ENCODE measurements at places on chromosomes 1 and 21. TPM values are rescaled to one million over a fixed set of nuclear protein-coding genes. Genes with fewer than 3 reads are reported as not detected.

- DNase-seq: no peak
These were observed 7.3 kb upstream of the CTRC start for GRCh38 chr1:15430787-15431570.

- DNase-seq: no peak
These were observed 116.4 kb upstream of the COP1 start for GRCh38 chr1:176323472-176323871.

- no peak for DNase-seq
These were observed 73.8 kb upstream of the IPO9 start for GRCh38 chr1:201755200-201755599.

DNA sequence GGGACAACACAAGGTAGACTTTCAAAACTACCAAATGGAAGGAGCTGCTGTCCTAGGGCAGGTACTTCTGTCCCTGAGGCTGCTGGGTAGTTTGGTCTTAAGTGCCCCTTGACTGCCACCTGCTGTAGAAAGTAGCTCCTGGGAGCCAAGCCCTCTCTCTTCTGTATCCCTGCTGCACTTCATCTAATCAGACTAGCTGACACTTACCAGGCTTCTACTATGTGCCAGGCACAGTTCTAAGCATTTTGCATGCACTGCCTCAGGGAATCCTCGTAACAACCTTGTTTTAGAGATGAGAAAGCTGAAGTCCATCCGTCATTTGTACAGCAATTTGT lies 15.9 kb upstream of the SRSF4 start:
- peak; percentile 31 for DNase-seq

GRCh38 chr1:246595146-246595545 lies 28.9 kb downstream of the CNST start:
- DNase-seq: no peak

The KRTAP26-1 gene
- total RNA-seq: not detected

GRCh38 chr1:99648107-99648506 lies 2.2 kb downstream of the PALMD start:
- DNase-seq: peak; percentile 67

- no peak for DNase-seq
These were observed 3.7 kb downstream of the ARHGEF16 start for GRCh38 chr1:3457910-3458883.

DNA sequence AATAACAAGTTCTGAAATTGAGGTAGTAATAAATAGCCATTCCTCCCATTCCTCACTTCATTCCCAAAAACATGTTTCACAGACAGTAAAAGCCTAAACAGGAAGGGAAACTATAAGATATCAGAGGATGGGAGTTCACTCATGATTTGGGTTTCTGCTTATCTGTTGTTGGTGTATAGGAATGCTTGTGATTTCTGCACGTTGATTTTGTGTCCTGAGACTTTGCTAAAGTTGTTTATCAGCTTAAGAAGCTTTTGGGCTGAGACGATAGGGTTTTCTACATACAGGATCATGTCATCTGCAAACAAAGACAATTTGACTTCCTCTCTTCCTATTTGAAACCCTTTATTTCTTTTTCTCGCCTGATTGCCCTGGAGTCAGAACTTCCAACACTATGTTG lies 26.0 kb upstream of the POFUT2 start:
- no peak for DNase-seq

DNA sequence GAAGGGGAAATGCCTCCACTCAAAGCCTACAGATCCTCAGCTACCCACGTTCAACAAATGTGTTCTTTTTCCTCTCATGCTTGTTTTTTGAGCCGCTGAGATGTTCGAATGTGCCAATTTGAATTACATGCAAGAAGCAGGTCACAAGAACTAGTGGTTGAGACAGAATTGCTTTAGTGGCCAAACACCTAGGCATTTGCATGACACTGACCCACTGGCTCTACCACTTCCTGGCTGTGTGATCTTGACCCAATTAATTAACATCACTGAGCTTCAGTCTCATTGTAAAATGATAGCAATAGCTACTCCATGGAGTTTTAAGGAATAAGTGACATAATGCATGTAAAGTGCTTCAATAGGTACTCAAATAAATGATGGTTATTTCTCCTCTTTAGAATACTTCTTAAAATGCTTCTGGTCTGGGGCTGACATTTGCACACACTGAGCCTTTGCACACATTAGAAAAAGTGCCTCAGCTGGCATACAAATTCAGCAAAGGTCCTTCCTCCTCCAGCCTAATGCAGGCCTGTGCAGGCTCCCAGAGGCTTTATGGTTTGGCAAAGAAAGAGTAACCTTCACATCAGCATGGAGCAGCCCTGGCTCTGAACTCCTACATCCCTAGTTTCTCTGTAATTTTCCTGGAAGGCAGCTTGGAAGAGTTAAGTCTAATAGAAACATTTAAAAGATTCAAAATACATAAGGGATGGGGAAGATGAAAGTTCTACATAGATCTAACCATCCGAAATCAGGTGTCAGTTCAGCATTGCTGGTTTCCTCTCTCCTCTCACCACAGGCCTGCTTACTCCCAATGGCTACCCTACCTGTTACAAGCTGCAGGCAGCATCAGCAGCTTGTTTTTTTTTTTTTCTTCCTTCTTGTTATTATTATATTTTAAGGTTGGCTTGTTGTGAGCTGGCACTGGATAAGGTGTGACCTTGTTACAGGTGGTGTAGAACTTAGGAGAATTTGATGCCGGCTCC lies 107.4 kb downstream of the TBX19 start:
- DNase-seq: no peak

DNA sequence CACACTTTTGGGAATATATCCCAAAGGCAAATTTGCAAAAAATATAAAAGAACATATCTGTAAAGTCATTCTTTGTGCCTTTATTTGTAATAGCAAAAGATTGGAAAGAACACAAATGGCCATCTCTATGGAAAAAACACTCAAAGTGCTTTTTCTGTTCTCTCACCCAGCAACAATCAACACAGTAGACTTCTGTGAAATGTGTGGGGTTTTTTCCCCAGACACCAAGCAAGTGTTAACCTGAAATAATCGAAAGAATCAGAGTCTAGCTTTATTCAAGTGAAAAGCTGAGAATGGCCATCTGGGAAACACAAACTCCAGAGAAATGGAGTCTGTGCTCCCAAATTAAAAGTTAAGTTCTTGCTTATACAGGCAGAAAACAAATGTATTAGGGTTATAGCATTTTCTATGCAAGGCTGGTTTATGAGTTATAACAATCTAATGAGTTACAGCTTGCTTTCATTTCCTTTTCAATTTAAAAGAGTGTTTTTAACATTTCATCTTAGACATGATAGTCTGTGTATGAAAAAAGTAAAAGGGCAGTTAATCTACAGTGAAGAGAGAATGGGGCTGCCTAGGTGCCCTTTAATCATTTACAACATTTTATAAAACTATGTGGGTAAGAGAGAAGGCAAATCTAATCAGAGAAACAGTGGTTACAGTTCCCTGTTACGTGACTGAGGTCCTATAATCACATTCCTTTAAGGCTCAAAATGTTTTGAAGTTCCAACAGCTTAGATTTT lies 46.6 kb downstream of the SLC30A7 start:
- no peak for DNase-seq

DNA sequence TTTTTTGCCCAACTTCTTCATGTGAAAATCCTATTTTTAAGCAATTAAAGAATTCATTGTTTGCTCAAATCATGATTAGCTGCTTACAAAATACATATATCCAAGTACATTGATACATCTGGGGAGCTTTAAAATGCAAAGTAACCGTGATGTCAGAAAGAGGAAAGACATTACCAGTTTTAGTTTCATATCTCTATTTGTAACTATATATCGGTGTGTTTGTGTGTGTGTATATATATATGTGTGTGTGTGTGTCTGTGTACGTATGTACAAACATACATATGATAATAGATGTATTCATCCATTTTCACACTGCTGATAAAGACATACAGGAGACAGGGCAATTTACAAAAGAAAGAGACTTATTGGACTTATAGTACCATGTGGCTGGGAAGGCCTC lies 310.1 kb downstream of the DPYD start:
- DNase-seq: no peak

The ZNF648 gene
- total RNA-seq: not detected

DNA sequence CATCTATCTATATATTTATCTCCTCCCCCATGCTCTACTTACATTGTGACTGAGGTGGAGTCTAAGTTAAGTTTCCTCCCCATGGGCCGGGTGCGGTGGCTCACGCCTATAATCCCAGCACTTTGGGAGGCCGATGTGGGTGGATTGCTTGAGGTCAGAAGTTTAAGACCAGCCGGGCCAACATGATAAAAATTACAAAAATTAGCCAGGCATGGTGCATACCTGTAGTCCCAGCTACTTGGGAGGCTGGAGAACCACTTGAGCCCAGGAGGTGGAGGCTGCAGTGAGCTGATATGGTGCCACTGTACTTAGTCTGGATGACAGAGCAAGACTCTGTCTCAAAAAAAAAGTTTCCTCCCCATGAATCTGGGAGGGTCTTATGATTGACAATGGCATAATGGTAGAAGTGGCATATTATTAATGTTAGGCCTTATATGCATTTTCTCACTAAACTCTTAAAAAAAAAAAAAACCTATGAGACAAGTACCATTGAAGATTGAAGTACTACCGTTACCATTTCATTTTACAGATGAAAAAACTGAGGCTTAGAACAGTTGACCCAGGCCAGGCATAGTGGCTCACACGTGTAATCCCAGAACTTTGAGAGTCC lies 11.2 kb downstream of the F11R start:
- DNase-seq: no peak

The CD247 gene
- not detected for total RNA-seq

DNA sequence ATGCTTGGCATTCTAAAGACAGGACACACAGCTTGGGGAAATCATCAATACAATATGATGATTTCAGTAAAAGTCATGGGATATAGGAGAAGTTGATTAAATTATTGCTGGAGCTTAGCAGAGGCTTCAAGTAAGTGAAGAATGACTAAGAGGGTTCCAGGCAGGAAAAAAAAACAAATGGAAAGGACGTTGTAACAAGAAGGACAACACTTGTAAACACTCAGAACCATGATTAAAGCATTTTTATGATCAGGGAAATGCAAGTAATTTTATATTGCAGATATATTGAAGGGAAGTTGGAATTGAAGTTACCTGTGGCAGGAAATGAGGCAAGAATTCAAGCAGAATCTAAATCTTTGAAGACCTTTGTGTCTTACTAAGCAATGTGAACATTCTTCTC lies 602.7 kb upstream of the NEGR1 start:
- no peak for DNase-seq

DNA sequence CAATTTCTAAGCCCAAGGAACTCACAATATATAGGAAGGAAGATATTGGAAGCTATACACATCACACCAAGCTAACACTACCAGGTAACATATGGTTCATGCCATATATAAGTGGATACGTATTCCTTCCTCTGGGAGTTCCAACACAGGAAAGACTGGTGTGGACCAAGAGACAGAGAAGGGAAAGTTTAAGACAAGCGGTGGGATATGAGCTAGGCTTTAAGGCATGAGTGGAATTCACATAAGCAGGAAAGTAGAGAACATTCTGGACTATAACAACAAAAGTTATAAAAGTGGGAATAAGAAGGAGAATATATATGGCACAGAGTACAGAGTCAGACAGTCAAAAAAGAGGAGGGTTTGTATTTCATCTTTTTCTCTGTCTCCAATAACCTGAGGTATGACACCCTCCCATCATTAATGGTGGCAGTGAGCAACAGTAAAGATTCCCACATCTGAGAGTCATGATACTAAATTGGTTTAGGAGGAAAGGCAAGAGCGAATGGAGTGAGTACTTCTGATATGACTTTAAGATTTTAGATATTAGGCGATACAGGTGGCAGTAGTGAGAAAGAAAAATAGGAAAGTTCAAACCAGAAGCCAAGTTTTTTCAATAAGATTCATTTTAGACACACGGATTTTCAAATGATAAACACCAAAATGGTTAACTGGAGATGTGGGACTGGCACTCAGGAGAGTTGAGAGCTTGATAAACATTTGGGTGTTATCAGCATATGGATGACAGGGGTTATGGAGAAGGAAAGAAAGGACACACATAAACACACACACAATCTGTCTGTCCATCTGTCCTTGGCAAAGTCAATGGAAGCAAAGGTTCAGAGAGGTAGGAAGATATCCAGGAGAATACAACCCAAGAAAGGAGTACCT lies 87.4 kb upstream of the TTC39A start:
- no peak for DNase-seq

DNA sequence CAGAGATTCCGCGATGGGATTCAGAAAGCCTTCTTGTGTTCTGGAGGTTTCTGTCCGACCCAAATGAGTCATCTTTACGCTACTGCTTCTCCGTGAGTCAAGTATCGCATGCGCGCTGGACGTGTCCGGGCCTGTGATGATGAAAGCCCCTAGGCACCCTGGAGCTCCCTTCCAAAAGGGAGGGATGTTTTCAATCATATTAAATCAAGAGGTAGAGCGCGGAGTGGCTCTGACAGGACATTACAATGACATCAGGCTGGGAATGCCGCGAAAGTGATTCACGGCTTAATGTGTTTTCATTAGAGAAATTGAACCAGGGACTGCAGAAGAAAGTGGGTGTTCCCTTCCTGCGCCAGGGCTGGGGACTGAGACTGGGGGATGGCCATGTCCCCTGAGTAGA lies 48.5 kb downstream of the AJAP1 start:
- DNase-seq: peak; percentile 85

The FAM110D gene
- total RNA-seq: not detected

The ATXN7L2 gene
- total RNA-seq: 2.2 TPM

- no peak for DNase-seq
These were observed 29.5 kb downstream of the CAPN2 start for GRCh38 chr1:223741861-223742260.

DNA sequence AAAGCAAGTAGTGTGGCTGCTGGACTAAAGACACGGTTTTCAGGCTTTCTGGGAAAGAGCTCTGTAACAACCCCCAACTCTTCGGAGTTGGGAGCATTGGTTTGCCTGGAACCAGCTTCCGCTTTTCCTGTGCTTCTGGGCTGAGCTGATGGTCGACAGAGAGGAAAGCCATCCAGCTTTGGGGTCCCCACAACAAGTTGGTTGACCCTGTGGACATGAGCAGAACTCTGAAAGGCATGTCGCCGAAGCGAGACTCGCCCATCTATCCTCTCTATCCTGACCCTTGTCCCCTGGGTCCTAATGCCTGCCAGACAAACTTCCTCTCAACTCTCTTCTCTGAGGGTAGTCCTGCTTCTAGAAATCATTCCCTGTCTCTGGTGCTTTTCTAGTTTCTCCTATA lies 31.9 kb upstream of the FCGR2A start:
- peak; percentile 31 for DNase-seq

The PYHIN1 gene
- not detected for total RNA-seq

The NBPF19 gene
- total RNA-seq: 3.6 TPM

The NPL gene
- 2.6 TPM for total RNA-seq

GRCh38 chr1:233135833-233136232 lies 159.7 kb downstream of the PCNX2 start:
- DNase-seq: no peak

The SV2A gene
- 11.4 TPM for total RNA-seq

DNA sequence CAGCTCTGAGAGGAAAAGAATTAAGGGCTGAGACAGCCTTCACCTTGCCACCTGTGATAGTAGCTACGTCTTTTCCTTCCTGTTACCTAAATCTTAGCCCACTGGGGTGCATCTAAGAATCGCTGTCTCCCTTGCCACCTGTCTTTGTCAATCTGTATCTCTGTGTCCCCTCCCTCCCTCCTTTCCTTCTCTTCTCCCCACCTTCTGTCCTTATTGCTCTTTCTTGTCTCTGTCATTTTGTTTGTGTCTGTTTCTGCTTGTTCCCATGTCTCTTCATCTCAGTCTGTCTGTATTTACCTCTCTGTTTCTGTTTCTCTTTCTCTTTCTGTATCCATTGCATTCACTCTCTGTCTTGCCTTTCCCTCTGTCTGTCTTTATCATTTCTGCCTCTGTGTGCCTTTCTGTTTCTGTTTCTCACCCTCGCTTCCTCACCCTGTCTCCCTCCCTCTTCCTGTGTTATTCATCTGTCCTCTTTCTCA lies 30.2 kb downstream of the SLC22A15 start:
- DNase-seq: no peak

- DNase-seq: no peak
These were observed 119.1 kb downstream of the KCNN3 start for GRCh38 chr1:154750681-154751665.
